ENCODE measurements at places on chromosomes 13 and 19.

- DNase-seq, result peak; percentile 16
These were observed 1.7 kb downstream of the PTOV1 start for GRCh38 chr19:49852631-49853126.

DNA sequence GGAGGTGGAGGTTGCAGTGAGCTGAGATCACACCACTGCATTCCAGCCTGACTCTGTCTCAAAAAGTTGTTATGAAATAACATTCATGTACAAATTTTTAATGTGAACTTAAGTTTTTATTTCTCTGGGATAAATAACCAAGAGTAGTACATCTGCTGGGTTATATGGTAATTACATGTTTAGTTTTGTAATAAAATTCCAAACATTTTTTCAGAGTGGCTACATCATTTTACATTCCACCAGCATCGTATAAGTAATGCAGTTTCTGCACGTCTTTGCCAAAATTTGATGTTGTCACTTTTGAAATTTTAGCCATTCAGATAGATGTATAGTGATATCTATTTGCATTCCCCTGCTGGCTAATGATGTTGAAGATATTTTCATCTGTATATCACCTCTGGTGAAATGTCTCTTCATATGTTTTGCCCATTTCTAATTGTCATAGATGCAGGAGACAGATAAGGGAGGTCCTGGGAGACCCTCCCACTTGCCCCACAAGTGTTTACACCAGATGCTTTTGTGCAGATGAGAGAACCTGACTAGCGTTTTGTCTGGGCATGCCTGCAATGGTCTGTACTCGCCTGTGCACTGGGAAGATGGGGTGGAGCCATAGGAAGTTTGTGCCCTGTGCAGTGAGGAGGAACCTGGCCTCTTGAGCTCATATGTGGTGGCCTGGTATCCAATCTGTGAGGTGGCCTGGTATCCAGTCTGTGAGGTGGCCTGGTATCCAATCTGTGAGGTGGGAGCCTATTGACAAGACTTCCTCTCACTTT, 12.7 kb upstream of the KBTBD6 start:
- no peak for DNase-seq

- DNase-seq, result no peak
These were observed 401.9 kb downstream of the PCDH20 start for GRCh38 chr13:61013796-61014195.

- peak; percentile 32 for DNase-seq
These were observed at the start of gene NTF4 for GRCh38 chr19:49064768-49065611. NTF4 (minus strand) TSS chr19:49064818; CDS start chr19:49061997, 2,821 bp downstream.

DNA sequence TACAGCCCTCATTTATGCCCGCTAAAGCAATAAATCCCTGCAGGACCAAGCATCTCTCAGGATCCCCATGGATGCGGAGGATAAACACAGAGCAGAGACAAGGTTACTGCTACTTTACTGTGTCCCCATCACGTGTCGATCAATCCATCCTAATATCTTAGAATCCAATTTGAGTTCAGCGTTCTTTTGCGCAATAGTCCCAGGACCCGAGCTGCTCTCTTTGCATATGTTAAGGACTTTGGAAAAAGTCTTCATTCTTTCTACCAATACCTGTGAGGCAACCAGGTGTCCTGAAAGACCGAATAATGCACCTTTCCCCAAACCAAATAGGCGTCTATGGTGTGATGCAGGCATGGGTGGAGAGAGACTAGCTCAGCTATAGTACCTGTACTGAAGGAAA, 38.0 kb upstream of the URAD start:
- no peak for DNase-seq

DNA sequence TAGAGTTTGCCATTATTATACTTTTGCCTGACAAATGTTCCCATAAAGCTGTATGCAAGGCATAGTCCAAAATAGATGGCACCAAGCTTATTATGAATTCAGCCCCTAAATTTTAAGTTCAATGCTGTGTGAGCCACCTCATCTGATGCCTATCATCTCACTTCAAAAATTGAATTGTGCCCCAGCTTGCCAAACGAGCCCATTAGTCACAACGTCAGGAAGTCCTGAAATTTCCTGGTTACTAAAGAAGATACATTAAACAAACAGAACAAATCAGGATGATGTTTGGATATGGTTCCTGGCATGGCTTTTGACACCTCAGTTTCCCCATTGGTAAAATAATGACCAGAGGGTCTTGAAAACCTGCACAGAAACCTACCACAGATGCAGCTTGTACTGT, 147.5 kb upstream of the SOX21 start:
- DNase-seq, result no peak

GRCh38 chr13:114177245-114178010, 1.6 kb upstream of the CFAP97D2 start:
- DNase-seq, result no peak

- peak; percentile 61 for DNase-seq
These were observed 5.3 kb downstream of the MISP start for GRCh38 chr19:756236-756635.

DNA sequence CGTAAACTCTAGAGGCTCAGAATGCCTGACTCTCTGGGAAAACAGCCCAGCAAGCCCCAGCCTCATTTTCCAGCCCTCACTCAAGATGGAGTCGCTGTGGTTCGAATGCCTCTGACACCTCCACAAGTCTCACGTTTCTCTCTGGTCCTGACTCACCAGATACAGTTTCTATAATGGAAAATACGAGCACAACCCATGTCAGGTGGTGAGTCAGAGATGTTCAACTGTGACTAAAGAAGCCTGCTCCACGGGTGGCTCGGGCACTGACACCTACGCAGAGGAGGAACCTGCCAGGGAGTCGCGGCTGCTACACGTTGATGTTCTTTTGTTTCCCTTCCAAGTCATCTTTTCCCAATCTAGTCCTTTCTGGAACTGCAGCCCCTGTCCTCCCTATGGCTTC, 87.1 kb upstream of the STK24 start:
- DNase-seq, result peak; percentile 88

GRCh38 chr19:49417088-49417487, 6.2 kb downstream of the PTH2 start:
- no peak for DNase-seq

- DNase-seq, result no peak
These were observed 534.4 kb downstream of the IRS2 start for GRCh38 chr13:109251956-109252355.

GRCh38 chr19:11041966-11042627, 47.2 kb upstream of the LDLR start:
- no peak for DNase-seq

- no peak for DNase-seq
These were observed 16.3 kb upstream of the RAP2A start for GRCh38 chr13:97417698-97418097.

DNA sequence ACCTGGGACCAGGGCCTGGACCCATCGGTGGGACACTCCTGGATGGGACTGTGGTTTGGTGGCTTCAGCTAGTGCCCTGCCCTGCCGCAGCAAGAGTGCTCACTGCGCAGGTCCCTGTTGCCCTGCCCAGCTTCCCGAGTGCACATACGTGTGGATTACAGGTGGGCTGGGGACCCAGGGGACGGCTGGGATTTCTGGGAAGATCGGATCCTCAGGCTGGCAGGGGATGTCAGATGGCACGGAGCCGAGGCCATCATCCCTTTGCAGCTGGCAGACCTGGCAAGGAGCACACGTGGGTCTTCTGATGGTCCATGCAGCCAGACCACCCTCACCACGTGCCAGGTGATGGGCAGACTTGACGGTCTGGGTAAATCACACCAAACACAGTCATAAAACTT, 69.3 kb downstream of the CHST8 start:
- no peak for DNase-seq

DNA sequence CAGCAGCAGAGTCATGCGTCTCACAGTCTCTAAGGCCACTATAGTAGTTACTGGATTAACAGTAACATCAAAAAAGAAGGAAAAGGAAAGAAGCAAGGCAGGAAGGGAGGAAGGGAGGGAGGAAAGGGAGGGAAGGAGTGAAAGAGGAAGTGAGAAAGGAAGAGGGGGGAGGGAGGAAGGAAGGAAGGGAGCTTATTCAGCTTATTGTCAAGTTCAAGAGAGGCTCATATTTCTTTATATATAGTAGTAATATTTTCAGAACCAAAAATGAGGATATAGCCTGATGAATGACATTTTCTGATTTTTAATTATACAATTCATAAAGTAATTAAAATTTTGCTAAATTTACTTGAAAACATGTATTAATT, 17.7 kb upstream of the RUBCNL start:
- DNase-seq, result no peak

DNA sequence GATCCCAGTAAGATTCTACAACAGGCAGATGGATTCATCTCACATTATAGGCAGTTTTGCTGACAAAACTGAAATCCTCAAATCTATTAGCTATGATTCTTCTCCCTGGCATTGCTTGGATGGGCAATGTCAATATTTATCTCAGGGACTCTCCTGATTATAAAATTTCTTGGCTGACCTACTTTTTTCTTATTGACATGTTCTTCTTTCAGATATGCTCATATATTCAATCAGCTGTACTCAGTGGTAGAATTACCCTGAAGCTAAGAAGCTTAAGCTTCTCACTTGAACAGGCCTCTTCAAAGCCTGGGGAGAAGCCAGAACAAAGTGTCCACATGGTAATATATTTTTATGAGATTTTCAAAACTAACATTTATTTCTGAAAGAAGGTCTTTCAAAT, 513.6 kb downstream of the PCDH9 start:
- no peak for DNase-seq

- peak; percentile 22 for DNase-seq
These were observed 412.1 kb downstream of the KLF12 start for GRCh38 chr13:73722120-73722519.

GRCh38 chr19:11151181-11151580, 4.4 kb downstream of the SPC24 start:
- no peak for DNase-seq

DNA sequence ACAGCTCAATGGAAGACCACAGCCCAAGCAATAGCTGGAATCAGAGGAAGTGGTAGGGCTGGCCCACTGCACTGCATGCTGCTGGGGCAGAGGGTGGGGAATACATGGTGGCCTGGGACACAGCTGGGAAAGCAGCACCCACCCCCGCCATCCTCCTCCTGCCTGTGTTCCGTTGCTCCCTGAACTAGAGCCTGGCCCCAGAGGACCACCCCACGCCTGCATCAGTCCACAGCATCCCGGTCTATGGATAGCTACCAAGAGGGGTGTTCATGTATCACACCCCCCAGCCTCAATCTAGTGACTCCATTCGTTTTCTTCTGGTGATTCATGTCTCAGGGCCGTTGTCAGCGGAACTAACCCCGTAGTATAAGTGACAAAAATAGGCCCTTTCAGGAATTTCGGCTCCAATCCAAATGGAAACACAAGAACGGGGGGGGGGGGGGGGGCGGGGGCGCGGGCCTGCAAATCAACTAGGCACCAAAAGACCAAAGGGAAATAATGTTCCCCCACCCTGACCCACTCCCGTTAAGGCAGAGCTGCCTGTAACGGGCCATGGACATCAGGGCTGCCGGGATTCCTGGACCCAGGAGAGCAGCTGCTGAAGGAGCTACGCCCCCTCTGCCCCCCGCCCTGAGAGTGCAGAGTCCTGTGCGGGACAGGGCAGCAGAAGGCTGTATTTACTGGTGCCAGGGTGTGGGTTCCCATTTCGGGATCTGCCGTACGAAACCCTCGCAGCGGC, 18.9 kb upstream of the EPHX3 start:
- DNase-seq, result no peak

DNA sequence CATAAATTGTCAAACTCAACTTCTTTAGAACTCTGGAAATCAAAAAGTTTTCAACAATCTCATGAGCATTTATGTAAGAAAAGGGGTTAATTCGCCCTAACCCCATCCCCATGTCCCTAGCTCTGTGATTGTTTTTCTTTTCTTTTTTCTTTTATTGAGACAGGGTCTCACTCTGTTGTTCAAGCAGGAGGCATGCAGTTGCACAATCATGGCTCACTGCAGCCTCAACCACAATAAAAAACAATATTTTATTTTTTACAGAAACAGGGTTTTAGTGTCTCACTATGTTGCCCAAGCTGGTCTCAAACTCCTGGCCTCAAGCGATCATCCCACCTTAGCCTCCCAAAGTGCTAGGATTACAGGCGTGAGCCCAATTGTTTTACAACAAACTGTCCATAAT, 16.7 kb downstream of the VWA8 start:
- DNase-seq, result no peak

DNA sequence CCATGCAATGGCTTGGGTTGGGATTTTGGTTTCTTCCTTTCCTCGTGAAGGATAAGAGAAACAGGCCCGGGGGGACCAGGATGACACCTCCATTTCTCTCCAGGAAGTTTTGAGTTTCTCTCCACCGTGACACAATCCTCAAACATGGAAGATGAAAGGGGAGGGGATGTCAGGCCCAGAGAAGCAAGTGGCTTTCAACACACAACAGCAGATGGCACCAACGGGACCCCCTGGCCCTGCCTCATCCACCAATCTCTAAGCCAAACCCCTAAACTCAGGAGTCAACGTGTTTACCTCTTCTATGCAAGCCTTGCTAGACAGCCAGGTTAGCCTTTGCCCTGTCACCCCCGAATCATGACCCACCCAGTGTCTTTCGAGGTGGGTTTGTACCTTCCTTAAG, 24.1 kb downstream of the SPC24 start:
- no peak for DNase-seq

- DNase-seq, result no peak
These were observed 207.4 kb downstream of the NHLRC3 start for GRCh38 chr13:39245688-39246087.

GRCh38 chr19:618247-618619, 15.1 kb downstream of the POLRMT start:
- DNase-seq, result no peak

DNA sequence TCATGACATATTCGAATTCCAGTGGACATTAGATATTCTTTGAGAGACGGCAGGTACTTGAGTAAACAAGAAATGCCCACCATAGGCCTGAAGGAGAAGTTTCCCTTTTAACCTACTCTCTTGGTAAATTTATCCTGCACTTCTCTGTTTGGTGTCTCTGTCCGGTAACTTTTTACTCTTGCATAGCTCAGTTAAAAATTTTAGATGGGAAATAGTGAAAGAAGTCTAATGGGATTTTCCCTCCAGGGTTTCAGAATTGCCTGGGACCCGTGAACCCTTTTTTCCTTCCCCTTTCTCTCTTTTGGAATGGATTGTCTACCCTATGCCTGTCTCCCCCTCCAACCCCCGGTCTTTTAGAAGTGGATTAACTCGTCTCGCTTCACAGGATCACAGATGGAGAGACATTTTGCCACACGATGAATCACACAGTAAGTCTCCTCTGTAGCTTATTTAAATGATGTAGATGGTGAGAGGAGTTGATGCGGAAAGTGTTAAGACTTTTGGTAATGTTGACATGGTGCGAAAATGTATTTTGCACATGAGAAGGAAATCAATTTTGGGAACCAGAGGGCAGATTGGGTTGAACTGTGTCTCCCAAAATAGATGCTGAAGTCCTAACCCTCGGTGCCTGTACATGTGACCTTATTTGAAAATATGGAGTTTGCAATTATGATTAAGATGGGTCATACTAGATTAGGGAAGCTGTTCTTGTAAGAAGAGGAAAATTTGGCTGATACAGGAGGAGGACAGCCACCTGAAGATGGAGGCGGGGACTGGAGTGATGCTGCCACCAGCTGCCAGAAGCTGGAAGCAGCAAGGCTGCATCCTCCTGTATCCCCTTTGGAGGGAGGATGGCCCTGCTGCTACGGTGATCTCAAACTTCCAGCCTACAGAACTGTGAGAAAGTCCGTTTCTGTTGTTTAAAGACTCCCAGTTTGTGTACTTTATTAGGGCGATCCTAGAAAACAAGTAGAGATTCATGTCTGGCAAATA, 711 bp upstream of the MIPEP start:
- DNase-seq, result no peak

All from activated CD4-positive, alpha-beta T cell treated with anti-CD3 and anti-CD28 coated beads for 36 hours (primary cell).